ENCODE measurements at places on chromosomes 5 and 9. TPM values are rescaled to one million over a fixed set of nuclear protein-coding genes. Genes with fewer than 3 reads are reported as not detected.
A peak's percentile ranks its signal among the peaks of the same experiment; 100 is the strongest.

TMEM267 gene
- total RNA-seq, result 16.4 TPM

GRCh38 chr9:16868701-16869100 lies 1.8 kb downstream of the BNC2 start:
- DNase-seq, result no peak

GRCh38 chr5:117177302-117177701 lies 602.7 kb upstream of the SEMA6A start:
- no peak for DNase-seq

GRCh38 chr9:37324691-37325490 lies 97.6 kb upstream of the GRHPR start:
- DNase-seq, result no peak

- DNase-seq, result no peak
Measured at GRCh38 chr5:116814626-116815385, 240.2 kb upstream of the SEMA6A start.

- no peak for DNase-seq
Measured at GRCh38 chr5:131756942-131757341, 39.9 kb downstream of the FNIP1 start.

GRCh38 chr9:69145144-69145715 lies 28.8 kb upstream of the TJP2 start:
- DNase-seq, result no peak

GRCh38 chr9:133737774-133738639 lies at the start of gene SARDH:
SARDH (minus strand) TSS chr9:133738352; CDS start chr9:133734173, 4,179 bp downstream.
- peak; percentile 28 for DNase-seq

- no peak for DNase-seq
Measured at GRCh38 chr5:33824516-33825195, 67.1 kb downstream of the ADAMTS12 start.

CXXC5 gene
- total RNA-seq, result 1.9 TPM

- no peak for DNase-seq
Measured at GRCh38 chr5:180287868-180288267, 4.0 kb downstream of the MAPK9 start.

IDNK gene
- 7.8 TPM for total RNA-seq

- no peak for DNase-seq
Measured at GRCh38 chr9:134818000-134818568, 62.5 kb upstream of the FCN2 start.

DNA sequence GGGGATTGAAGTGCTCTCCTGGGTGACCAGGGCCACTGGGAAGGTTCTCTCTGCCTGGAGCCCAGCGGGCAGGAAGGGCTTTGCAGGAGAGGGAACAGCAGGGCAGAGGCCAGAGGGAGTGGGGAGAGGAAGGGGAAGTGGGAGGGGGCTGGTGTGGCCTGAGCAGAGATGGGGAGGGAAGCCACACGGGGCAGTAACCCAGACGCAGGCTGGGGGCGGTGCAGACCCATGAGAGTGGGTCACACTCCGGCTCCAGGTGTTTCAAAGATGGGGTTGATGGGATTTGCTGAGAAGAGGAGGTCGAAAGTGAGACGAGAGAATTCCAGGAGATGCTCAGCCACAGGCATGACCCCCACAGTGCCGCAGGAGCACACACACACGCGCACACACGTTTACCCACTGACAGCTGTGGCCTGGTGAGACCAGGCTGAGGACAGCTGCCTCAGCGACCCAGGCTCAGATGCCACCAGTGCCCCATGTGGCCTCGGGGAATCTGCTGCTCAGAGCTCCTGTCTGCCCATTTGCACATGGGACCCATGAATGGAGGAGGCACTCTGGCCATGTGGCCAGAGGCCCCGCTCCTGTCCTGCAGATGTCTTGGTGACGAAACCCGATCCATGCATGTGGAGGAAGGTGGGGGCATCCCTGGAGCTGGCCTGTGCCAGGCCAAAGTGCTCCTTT lies 32.7 kb upstream of the FCN2 start:
- DNase-seq, result no peak
